ENCODE measurements at places on chromosomes 4 and X. TPM values are rescaled to one million over a fixed set of nuclear protein-coding genes. Genes with fewer than 3 reads are reported as not detected.

DNA sequence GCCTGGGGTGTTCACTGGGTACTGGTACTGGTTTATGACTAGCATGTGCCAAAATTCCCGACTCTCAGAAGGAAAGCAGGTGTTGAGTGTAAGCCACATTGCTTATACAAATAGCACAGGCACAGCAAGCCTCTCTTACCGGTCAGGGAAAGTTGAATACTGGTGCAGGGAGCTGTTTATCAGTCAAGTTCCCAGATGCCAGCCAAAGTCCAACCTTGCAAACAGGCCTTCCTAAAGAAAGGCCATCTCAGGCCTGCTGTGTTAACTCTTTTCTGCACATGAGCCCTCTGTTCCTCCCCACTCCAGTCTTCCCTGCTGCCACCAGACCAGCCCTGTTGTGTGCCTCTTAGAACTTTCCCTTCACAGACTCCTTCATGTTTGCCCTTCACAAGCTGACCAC is 34.2 kb downstream of the PKD2 start:
- H3K4me1 ChIP-seq: no peaks in the 10 kb centered on the region
- DNase-seq: no peak

DNA sequence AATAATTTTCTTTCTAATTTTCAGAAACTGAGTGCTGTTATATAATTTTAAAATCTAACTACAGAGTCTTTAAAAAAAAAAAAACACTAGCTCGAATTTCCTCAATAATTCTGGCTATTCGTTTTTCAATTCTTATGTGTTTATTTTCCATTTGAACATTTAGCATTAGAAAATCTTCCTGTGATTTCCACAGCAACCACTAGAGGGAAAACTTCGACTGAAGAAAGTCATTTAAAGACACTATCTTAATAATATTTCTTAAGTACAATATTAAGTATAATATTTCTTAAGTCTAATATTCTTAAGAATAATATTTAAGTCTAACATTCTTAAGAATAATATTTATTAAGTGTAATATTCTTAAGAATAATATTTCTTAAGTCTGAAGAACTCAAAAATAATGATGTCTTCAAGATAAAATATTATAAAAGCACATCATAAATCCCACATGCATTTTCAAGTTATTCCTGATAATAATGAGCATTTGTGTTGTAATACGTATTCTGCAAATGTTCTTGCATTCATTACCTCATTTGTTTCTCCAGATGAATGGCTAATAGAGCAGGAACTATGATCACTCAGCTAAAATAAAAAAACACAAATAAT is 118.4 kb upstream of the WDR17 start:
- H3K4me3 ChIP-seq: no peak overlapping the region
- H3K36me3 ChIP-seq: no peaks in the 10 kb centered on the region
- peaks cover 8% of the 10 kb centered on the region for H3K27me3 ChIP-seq
- no peak overlapping the region for H3K27ac ChIP-seq

Gene TMEM154
- total RNA-seq: 18.5 TPM

Gene IL2
- 37.7 TPM for total RNA-seq

Gene MAP3K15
- total RNA-seq: 1.1 TPM

Data from activated naive CD8-positive, alpha-beta T cell treated with anti-CD3 and anti-CD28 coated beads for 36 hours (primary cell).